ENCODE measurements at places on chromosomes 16 and 17.
A peak's percentile ranks its signal among the peaks of the same experiment; 100 is the strongest.

DNA sequence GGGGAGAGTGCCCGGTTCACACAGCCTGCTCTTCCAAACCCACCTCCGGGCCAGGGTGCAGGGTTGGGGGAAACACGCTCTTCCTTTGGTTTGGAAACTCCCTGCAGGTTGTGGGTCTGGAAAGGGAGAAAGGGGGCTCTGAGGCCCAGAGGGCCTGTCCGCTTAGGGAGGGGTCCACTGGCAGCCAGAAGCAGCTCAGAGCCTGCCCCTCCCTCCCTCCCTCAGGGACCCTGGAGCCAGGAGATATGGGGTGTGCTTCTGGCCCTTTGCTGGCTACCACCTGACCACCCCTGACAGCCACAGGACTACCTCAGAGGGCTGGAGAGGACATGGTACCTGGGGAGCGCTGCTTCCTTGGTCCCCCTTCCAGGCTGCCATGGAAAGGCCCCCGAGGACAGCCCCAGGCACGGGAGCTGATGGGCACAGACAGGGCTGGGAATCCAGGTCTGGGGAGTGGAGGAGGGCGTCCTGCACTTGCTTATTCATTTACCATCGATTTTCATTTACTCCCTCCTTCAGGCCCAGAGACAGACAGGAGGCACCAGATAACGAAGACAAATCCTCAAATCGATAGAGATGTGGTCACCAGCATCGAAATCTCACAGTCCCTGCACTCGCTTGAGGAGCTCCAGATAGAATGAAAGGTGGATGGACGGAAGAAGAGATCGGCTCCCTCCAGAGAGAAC lies 48.4 kb upstream of the DOC2B start:
- DNase-seq, result no peak

DNA sequence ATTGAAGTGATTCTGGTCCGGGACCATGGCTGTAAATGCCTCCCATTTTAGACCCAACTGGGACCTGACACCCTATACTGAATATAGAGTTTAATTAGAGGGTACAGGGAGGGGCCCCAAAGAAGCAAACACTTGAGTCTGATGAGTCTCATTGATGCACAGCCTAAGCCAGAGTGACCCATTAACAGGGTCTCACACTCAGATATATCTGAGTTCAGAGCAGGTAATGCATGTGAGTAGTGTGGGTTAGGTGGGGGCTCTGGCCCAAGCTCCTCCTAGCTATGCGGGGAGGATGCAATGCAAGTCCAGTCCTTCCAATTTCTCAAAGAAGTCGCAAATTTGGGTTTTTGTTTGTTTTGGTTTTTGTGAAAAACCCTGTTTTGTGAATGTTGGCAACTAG lies 17.1 kb upstream of the MARCHF10 start:
- DNase-seq, result no peak

GRCh38 chr16:892536-893255 lies 78.1 kb downstream of the LMF1 start:
- DNase-seq, result no peak

GRCh38 chr17:9824094-9824493 lies 1.6 kb upstream of the GLP2R start:
- DNase-seq, result no peak

DNA sequence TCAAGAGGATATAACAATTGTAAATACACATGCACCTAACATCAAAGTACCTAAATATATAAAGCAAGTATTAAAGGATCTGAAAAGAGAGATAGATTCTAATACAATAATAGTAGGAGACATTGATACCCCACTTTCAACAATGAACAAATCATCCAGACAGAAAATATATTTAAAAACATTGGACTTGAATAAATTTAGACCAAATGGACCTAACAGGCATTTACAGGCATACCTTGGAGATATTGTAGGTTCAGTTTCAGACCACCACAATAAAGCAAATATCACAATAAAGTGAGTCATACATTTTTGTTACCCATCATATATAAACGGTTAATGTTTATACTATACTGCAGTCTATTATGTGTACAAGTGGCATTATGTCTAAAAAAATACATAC lies 104.0 kb downstream of the BRIP1 start:
- no peak for DNase-seq

DNA sequence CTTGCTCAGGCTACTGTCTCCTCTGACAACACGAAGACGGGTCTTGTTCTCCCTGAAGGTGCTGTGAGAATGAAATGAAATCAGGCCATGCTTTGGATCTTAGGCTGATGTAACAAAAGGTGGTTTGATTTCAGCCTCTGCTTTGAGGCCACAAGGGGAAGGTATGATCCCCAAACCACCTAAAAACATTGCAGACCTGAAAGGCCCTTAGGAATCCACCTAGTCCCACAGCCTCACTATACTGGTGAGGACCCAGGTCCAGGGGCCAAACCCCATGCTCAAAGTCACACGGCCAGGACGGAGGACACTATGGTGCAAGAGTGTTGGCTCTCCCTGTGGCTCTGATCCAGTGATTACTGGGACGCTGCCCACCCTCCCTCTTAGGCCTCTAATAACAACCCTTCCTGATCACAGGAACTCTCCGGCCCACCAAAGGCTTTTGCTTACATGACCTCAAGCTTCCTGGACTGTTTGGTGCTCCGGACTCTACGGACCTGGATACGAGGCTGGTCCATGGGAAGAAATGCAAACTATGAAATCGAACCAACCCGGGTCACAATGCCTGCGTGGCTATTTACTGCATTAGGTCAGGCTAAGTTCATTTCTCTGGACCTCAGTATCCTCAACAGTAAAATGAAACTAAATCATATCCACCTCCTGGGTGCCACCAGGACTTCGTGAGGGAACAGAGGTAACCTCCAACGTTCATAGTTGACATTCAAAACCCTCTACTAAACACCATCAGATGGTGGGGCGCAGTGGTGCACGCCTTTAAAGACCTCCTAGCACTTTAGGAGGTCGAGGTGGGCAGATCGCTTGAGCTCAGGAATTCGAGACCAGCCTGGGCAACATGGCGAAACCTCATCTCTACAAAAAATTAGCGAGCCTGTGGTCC lies 1.5 kb downstream of the TRIM25 start:
- no peak for DNase-seq

DNA sequence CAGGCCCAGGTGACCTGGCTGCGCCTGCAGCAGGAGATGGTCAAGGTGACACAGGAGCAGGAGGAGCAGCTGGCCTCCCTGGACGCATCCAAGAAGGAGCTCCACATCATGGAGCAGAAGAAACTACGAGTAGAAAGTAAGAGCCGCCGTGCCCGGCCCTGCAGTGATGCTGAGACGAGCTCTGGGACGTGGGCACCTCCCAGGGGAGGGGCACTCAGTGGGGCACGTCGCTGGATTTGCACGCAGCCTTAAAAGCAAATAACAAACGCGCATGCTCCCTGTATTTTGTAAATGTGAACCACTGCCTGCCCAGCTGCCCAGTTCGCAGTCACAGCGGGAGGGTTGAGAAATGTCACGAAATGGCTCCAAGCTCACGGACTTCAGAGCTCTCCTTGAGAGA lies 15.3 kb upstream of the GAA start:
- no peak for DNase-seq

DNA sequence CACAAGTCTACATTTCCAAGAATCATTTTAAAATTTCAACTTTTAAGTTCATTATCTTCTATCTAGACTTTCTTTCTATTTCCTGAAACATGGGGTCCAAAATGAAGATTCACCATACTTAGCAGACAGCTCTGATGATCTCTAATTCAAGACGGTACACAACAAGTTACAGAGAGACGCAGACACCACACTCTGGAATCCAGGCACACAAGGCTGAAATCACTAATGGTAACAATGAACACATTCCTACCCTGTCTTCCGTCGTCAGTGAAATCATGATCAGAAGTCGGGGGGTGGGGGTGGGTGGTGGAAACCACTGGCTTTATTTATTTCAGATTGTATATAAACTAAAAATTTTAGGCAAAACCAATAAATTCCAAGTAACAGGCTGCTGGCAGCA lies 78.5 kb downstream of the ITFG1 start:
- DNase-seq, result no peak

DNA sequence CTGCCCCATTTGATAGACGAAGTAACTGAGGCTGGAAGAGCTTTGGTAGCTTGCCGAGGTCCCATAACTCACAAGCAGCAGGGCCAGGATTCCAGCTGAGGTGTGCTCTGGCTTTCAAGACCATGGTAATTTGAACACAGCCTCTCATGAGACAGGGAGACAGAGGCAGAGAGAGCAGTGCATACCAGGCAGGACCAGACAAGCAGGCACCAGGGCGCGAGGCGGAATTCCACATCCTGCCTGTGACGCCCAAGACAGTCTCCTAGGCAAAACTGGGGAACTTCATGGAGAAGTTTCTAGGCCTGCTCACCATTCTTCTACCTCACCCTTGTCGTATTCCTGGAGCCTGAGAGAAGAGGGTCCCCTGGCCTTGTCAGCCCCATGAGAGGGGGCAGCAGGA lies 19.2 kb downstream of the SDK2 start:
- no peak for DNase-seq

GRCh38 chr16:11557801-11558200 lies 28.9 kb downstream of the LITAF start:
- DNase-seq, result no peak

GRCh38 chr16:30112197-30113030 lies 923 bp downstream of the GDPD3 start:
- DNase-seq, result peak; percentile 53

DNA sequence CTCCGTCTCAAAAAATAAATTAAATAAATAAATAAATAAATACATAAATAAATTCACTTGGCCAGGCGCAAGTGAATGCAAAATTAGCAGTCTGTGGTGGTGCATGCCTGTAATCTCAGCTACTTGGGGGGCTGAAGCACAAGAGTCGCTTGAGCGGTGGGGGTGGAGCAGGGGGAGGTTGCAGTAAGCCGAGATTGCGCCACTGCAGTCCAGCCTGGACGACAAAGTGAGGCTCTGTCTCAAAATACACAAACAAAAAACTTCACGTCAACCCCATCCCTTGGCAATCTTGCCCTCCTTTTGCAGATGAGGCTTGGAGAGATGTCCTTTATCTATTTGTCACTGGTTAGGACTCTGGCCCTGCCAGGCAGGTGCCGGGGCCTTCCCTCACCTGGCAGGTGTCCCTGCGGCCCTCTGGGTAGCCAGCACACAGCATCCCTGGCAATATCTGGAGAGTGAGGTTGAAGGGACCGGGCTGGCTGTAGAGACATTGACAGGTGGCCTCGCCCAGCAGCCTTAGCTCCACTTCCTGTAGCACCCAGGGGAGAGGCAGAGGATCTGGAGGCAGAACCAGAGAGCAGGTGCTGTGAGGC lies 4.4 kb downstream of the PRSS36 start:
- DNase-seq, result no peak

GRCh38 chr17:73758245-73758644 lies 114.0 kb upstream of the SDK2 start:
- no peak for DNase-seq

GRCh38 chr16:46737621-46738214 lies 10.4 kb downstream of the MYLK3 start:
- no peak for DNase-seq

DNA sequence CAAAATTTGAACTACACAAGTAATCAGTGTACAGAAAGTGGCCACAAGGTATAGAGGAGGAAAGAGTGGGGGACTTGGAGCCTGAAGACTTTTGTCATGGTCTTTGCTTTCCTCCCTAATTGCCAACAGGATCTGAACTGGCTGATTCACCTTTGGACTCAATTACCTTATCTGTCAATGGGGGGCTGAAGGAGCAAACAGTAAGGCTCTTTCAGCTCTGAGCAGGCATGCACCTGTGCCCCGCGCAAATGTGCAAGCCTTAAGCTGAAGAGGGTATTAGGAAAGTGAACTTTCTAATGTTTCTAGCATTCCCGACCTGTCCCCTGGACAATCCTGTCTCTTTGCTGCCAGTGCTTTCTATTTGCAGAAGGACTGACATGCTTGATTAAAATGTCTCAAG lies 302.7 kb downstream of the CA10 start:
- no peak for DNase-seq

DNA sequence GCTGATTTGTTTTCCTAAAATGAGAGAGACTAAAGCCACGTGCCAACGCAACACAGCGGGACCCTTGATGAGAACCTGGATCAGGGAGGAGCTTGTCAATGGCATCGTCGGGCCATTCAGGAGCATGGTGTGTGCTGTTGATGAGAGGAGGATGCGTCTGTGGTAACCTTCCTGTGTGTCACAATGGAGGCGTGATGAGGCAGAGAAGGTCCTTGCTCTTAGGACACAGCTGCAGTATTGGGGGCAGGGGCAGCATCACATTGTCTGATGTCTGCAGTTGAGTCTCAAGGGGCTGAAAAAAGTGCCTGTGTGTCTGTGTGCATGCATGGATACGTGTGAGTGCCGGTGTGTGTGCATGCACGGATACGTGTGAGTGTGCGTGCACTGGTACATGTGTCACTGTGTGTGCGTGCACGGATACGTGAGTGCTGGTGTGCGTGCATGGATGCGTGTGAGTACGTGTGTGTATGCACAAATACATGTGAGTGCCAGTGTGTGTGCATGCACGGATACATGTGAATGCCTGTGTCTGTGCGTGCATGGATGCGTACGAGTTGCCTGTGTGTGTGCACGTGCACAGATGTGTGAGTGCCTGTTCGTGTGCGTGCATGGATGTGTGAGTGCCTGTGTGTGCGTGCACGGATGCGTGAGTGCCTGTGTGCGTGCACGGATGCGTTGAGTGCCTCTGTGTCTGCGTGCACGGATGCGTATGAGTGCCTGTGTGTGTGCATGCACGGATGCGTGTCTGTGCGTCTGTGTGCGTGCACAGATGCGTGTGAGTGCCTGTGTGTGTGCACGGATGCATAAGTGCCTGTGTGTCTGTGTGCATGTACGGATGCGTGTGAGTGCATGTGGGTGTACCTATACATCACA lies 39.3 kb downstream of the BAIAP2 start:
- DNase-seq, result no peak

DNA sequence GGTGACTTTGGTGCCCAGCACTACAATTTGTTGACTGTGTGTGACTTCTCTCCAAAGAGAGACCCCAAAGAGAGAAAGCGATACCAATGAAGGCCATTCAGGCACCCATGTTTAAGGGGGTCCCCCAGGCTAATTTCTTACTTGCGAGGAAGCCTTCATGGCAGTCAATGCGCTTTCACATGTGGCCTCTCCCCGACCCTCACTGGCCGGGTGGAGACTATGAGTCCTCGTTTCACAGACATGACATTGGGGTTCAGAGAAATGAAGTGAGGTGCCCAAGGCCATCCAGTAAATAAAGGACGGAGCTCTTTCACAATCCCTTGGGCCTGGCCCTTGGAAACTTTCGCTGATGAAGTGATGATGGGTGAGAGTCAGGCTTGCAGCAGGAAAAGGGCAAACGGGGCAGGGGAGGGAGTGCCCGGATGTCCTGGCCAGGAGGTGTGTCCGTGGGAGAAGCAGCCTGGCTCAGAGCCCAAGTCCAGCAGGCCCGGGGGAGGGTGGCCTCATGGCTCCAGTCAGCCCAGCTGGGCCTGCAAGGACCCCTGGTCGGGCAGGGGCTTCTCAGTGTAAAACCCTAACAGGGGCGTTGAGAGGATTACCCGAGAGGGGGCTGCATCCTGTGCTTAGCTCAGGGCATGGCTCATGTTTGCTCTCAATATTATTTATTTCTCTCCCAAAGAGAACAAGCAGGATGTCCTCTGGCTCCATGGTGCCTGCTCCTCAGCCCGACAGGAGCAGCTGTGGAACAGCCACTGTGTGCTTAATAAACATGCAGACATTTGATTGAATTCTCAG lies 14.7 kb downstream of the TBX2 start:
- no peak for DNase-seq

All from amniotic epithelial cell (primary cell).